ENCODE measurements at places on chromosomes 1 and 21.

DNA sequence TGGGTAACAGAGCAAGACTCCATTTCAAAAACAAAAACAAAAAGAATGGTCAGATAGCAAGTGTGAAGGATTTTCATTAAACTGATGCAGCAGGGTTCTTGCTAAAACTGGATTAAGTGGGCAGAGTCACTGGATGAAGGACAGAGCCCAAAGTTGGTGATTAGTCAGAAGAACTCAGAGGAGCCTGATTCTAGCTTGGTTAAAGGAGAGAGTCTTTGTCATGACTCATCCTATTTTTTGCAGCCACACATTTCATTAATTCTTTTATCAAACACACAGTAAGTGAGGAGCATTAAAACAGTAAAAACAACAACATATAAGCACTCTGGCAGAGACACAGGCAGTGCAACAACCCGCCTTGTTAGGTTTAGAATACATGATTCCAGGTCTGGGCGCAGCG, 56.0 kb upstream of the EDARADD start:
- no peak for DNase-seq

- no peak for DNase-seq
These were observed 44.8 kb downstream of the KCNJ15 start for GRCh38 chr21:38301321-38302214.

- DNase-seq: no peak
These were observed 268.7 kb downstream of the CHRM3 start for GRCh38 chr1:239655023-239655422.

GRCh38 chr1:205572421-205572820, 59.4 kb downstream of the ELK4 start:
- no peak for DNase-seq

DNA sequence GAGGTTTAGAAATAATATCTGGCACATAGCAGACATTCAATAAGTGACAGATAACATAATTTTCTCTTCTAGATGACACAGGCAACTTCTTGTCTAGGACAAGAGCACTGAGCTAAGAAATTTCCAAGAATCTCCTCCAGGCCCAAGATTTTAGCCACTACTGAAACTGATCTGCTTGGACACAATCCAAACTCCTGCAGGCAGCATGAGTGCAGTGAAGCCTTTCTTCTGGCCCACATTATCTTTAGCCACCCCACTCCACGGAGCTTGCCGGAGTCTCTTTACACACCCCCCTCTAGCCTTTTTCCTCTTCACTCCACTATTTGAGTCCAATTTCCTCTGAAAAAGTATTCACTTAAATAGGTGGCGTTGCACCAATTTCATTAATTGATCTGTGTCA, 142.9 kb upstream of the DUSP10 start:
- no peak for DNase-seq

- no peak for DNase-seq
These were observed 120.5 kb downstream of the IER5 start for GRCh38 chr1:181208967-181209366.

DNA sequence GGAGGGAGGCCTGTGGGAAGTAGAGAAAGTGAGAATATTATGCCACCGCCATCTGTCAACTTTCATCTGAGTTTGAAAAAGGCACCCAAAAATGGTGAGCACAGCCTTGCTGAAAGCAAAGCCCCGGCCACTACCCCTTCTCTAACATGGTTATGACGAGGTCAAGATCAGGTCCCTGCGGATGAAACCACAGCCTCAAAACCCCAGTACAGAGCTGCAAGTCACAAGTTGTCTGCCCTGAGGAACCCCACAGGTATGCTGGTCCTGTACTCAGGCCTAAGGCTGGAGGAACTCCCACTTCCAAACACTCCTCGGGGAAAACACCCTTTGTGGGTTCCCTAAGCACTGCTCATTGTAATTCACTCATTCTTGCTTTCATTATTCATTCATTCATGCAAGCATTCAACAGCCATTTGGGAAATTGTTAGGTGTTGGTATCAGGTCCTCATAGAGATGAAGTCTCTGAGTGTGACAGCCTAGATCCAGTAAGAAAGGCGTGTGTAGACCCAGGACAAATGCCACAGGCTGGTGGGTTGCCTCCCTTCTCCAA, 216.6 kb upstream of the EDN2 start:
- DNase-seq: no peak

DNA sequence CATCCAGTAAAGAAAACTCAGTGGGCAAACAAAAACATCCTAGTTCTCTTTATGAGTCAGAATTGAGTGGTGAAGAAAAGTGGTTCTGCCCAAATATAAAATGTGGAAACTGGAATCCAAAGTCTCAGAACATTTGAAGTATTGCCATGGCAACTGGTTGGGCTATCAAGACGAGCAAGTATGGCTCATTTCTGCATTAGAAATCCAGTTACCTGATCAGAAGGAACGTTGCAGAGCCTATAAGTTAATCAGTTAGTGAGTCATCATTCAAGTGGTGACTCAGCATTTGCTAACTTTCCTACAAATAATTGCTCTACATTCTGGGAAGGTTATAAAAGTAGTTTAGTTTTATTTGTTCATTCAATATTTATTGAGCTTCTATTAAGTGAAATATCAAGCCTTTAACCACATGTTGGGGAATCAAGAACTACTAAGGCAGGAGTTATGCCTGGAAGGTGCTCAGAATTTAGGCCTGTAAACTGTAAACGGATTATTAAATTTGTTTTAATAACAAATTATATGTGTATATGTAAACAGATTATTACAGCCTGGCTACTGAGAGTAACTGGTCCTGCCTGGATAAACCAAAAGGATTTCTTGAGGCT, 104.3 kb downstream of the PAPPA2 start:
- DNase-seq: no peak

DNA sequence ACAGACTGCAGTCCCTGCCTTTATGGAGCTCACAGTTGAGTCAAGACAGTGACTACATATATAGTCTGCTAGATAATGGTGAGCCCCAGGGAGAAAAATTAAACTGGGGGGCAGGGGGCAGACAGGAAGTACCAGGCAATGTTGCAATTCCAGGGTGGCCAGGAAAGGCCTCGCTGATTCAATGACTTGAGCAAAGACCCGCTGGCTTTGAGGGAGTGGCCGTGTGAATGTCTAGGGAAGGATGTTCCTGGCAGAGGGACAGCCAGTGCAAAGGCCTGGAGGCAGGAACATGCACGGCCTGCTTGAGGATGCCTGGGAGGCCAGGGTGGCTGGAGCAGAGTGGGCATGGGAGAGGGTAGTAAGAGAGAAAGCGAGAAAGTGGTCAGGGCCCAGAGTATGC, 23.0 kb upstream of the EPHA8 start:
- no peak for DNase-seq

GRCh38 chr1:101741910-101742309, 254.8 kb downstream of the OLFM3 start:
- DNase-seq: no peak

DNA sequence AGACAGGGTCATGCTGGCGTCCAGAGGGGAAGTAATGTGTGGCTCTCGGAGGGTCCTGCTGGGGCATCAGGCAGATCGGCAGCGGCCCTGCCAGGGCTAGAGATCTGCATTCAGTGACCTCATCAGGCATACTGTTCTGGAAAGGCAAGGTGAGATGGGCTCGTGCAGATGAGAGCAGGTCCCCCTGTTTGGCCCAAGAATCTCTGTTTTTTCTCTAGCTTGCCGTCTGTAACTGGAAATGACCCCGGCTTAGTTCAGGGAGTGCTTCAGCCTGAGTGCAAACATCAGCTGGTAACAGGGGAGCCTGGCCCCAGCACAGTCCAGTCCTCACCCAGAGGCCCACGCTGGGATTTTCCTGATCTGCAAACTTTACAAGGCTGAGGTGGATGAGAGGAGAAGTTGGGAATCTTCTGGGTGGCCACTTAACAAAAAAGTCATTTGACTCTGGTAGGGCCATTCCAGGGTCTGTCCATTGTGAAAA, 2.1 kb downstream of the FAM163A start:
- DNase-seq: no peak

DNA sequence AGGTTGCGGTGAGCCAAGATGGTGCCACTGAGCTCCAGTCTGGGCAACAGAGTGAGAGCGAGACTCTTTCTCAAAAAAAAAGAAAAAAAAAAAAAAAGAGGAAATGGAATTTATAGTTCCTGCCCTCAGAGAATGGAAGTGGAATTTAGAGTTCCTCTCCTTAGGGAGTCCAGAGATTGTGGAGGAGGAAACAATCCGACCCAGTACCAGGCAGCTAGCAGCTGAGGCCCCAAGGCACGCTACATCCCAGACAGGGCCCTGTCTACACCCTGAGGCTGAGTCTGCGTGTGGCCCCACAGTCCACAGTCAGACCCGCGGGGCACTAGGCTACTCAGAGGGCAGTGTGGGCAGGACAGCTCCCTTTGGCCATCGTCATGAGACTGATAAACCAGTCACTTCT, 1.9 kb upstream of the MFN2 start:
- no peak for DNase-seq

- DNase-seq: no peak
These were observed 257.5 kb downstream of the TOMM20 start for GRCh38 chr1:234871039-234871709.

DNA sequence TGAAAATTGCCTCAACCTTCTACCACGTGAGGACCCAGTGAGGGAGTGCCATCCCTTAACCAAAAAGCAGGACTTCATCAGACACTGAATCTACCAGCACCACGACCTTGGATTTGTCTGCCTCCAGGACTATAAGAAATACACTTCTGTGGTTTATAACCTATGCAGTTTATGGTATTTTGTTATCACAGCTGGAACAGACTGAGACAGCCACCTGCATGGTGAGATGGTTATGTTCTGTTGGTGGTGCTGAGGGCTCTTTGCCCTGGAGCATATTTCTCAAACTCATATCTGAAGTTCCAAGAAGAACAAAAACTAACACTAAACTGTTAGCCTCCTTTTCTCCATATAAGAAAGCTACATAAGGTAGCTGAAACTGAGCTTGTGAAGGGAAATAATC, 69.8 kb upstream of the RGS18 start:
- no peak for DNase-seq

DNA sequence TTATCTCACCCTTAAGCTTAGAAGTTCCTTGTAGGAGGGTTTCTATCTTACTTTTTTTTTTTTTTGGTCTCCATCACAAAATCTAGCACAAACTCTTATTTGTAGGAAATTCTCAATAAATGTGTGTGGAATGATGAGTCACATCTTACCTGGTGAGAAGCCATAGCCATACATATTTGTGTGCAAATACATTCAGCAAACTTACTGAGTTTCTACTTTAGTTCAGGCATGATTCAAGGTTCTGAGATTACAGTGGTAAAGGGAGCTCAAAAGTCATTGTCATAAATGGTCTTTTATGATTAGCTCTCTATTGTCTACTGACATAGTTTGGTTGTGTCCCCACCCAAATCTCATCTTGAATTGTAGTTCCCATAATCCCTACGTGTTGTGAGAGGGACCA, 193.1 kb upstream of the UBE2U start:
- DNase-seq: no peak

GRCh38 chr1:29114654-29115053, 9.0 kb downstream of the TMEM200B start:
- no peak for DNase-seq

GRCh38 chr1:35683012-35683411, 35.7 kb downstream of the C1orf216 start:
- DNase-seq: no peak

DNA sequence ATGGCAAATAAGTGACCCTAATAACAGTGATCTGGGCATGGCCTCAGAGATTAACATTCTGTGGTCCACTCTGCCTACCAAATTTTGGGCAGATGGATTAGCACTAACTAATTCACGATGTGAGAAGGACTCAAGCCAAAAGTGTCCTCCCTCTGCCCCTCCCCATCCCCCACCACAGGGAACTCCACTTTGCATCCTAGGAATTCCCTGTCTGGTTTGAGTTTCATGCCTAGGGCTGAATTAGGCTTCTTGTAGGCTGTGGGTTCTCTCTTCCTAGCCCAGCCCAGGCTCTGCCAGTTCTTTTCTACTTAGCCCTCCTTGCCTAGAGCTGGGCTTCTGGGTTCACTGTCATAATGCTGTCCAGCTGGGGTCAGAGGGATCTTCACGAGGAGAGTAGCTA, 64.1 kb downstream of the ATP2B4 start:
- DNase-seq: no peak

- no peak for DNase-seq
These were observed 7.6 kb downstream of the DNMT3L start for GRCh38 chr21:44253832-44254710.
